ENCODE measurements at places on chromosomes 11 and 22. TPM values are rescaled to one million over a fixed set of nuclear protein-coding genes. Genes with fewer than 3 reads are reported as not detected.

GRCh38 chr11:34916015-34916842 lies at the start of the genes APIP and PDHX:
APIP (minus strand) TSS chr11:34916379; CDS start chr11:34916284, 95 bp downstream.
PDHX (plus strand) TSS chr11:34916618; CDS start chr11:34916656, 38 bp downstream.
- peak within 1 kb of the TSS; percentile 94 for H3K4me3 ChIP-seq
- H3K4me1 ChIP-seq: peaks cover 12% of the 10 kb centered on the region
- no peaks in the 10 kb centered on the region for H3K36me3 ChIP-seq
- peak; percentile 99 for DNase-seq
- H3K27me3 ChIP-seq: no peaks in the 10 kb centered on the region

PATE2 gene
- not detected for total RNA-seq

DNA sequence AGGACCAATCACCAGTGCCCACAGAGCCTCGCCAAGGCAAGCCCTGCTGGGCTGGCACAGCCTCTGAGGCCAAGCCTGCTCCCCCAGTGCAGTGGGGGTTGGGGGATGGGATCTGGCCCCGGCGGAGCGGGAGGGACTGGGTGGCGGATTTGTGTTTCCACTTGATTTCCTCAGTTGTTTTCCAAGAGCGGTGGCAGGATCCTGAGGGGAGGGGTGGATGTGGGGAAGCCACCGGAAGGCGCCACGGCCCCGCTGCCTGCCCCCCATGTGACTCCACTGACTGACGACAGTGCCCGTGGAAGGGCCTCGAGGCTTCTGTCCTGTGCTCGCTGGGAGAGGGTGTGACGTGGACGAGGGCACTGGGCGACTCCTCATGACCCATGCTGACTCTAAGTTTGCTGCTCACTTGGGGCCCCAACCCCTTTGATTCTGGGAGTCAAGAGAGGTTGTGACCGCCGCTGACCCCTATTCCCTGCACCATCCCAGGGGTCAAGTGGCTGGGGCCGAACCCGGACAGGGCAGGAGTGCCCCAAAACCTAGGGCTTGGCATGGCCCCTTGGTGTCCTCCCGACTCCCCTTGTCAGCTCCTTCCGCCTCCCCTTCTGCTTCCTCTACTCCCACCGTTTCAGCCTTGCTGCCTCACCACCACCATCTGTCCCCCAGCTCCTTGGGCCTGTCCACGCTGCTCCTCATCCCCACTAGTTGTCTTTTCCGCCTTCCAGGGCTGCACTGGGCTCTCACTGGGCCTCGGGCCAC lies 23.5 kb upstream of the PICK1 start:
- no peaks in the 10 kb centered on the region for H3K36me3 ChIP-seq
- no peak for DNase-seq
- no peaks in the 10 kb centered on the region for H3K4me1 ChIP-seq
- H3K4me3 ChIP-seq: no peak overlapping the region
- no peaks in the 10 kb centered on the region for H3K27me3 ChIP-seq
- peak overlapping the region; percentile 79 for H3K27ac ChIP-seq

DNA sequence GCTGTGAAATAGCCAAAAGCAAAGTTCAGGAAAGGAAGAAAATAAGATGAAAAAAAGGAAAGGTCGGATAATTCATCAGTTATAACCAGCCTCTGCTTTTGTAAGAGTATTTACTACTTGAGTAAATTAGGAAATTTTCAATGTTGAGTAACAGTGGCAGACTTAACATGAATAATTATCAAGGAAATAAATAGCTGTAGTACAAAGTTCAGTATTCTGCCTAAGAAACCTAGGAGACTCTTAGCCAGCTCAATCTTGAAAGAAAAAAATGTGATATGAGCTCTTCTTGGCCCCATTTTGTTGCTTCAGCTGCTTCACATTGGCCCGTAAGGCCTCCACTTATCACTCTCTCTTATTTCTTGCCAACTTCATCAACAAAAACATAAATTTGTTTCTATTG lies 17.0 kb upstream of the DNAJB7 start:
- no peak overlapping the region for H3K4me3 ChIP-seq
- no peak for DNase-seq
- no peaks in the 10 kb centered on the region for H3K27me3 ChIP-seq
- no peak overlapping the region for H3K27ac ChIP-seq
- H3K36me3 ChIP-seq: peaks cover 8% of the 10 kb centered on the region

GRCh38 chr11:4191031-4191571 lies 96.5 kb downstream of the RRM1 start:
- H3K27ac ChIP-seq: no peak overlapping the region
- no peak overlapping the region for H3K4me3 ChIP-seq
- H3K4me1 ChIP-seq: no peaks in the 10 kb centered on the region

GRCh38 chr11:83677730-83678129 lies 391.6 kb upstream of the CCDC90B start:
- peaks cover 4% of the 10 kb centered on the region for H3K4me1 ChIP-seq
- DNase-seq: no peak
- H3K4me3 ChIP-seq: no peak overlapping the region

DNA sequence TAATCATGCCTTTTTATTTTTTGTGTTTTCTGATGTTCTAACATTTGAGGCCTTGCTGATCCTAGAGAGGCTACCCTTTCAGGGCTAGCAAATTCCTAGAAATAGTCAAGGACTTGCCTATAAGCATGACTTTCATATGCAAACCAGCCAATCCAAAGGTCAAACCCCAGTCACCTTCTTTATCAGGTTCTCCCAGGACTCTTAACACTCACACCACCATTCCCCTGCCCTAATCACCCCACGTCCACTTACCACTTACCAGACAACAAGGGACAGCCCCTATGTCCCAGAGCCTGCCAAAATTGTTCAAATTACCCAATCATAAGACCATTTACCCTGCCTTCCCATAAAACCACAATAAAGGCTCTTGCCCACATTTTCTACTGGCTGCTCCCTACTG lies 1339.8 kb downstream of the LRRC4C start:
- no peaks in the 10 kb centered on the region for H3K4me1 ChIP-seq
- peaks cover 10% of the 10 kb centered on the region for H3K36me3 ChIP-seq
- H3K4me3 ChIP-seq: no peak overlapping the region
- no peaks in the 10 kb centered on the region for H3K27me3 ChIP-seq

GRCh38 chr11:126405374-126405773 lies 49.9 kb downstream of the ST3GAL4 start:
- H3K27me3 ChIP-seq: no peaks in the 10 kb centered on the region
- H3K27ac ChIP-seq: no peak overlapping the region
- no peaks in the 10 kb centered on the region for H3K36me3 ChIP-seq
- no peaks in the 10 kb centered on the region for H3K4me1 ChIP-seq
- H3K4me3 ChIP-seq: no peak overlapping the region

ACRV1 gene
- total RNA-seq: not detected

GRCh38 chr22:32583921-32584335 lies 109.3 kb downstream of the FBXO7 start:
- no peak overlapping the region for H3K4me3 ChIP-seq
- no peaks in the 10 kb centered on the region for H3K27me3 ChIP-seq
- no peak overlapping the region for H3K27ac ChIP-seq
- peaks cover 8% of the 10 kb centered on the region for H3K4me1 ChIP-seq
- no peak for DNase-seq

CD3E gene
- total RNA-seq: 4.4 TPM

DNA sequence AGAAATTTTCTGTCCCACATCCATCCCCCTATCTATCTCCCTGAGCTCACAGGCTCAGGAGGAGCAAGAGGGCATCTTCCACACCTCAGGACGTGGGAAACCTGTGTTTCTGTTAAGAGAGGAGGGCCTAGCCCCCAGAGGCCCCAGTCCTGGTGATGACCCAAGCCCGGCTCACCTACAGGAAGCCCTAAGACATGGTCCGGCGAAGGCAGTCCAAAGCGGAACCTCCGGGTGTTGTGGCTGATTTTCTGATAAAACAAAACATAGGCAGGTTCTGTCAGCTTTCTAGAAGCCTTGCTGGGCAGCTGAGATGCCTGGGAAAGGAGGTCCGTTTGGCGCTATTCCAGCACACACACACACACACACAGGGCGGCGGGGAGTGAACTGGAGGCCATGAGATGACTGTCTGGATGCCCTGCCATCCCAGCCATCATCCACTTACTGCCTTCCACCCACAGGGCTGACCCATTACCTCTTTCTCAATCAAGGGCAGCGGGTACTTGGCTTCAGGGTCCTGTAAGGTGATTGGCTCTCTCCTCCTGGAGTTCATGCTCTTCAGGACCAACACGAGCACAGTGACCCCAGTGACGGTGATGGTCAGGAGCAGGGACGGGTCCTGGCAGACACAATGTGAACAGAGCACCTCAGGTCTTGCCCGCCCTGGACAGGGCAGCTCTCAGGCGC lies 882 bp downstream of the CYB5R2 start:
- no peak overlapping the region for H3K27ac ChIP-seq
- H3K27me3 ChIP-seq: peaks cover 4% of the 10 kb centered on the region
- no peaks in the 10 kb centered on the region for H3K36me3 ChIP-seq
- no peak overlapping the region for H3K4me3 ChIP-seq

EHBP1L1 gene
- 58.3 TPM for total RNA-seq

C11orf16 gene
- 8.4 TPM for total RNA-seq

- no peak overlapping the region for H3K4me3 ChIP-seq
- H3K27ac ChIP-seq: no peak overlapping the region
- peak; percentile 60 for DNase-seq
- H3K4me1 ChIP-seq: peaks cover 5% of the 10 kb centered on the region
- no peaks in the 10 kb centered on the region for H3K27me3 ChIP-seq
Observed at GRCh38 chr11:975827-976226, 50.2 kb downstream of the AP2A2 start.

GAB4 gene
- not detected for total RNA-seq

GRCh38 chr11:76114238-76114637 lies 92.1 kb downstream of the WNT11 start:
- H3K4me3 ChIP-seq: no peak overlapping the region
- no peak for DNase-seq
- H3K4me1 ChIP-seq: no peaks in the 10 kb centered on the region
- no peaks in the 10 kb centered on the region for H3K27me3 ChIP-seq
- no peak overlapping the region for H3K27ac ChIP-seq
- no peaks in the 10 kb centered on the region for H3K36me3 ChIP-seq

- no peaks in the 10 kb centered on the region for H3K36me3 ChIP-seq
- no peaks in the 10 kb centered on the region for H3K27me3 ChIP-seq
- H3K27ac ChIP-seq: no peak overlapping the region
- H3K4me3 ChIP-seq: no peak overlapping the region
- H3K4me1 ChIP-seq: no peaks in the 10 kb centered on the region
Observed at GRCh38 chr11:107731941-107732688, 20.3 kb upstream of the SLN start.

DNA sequence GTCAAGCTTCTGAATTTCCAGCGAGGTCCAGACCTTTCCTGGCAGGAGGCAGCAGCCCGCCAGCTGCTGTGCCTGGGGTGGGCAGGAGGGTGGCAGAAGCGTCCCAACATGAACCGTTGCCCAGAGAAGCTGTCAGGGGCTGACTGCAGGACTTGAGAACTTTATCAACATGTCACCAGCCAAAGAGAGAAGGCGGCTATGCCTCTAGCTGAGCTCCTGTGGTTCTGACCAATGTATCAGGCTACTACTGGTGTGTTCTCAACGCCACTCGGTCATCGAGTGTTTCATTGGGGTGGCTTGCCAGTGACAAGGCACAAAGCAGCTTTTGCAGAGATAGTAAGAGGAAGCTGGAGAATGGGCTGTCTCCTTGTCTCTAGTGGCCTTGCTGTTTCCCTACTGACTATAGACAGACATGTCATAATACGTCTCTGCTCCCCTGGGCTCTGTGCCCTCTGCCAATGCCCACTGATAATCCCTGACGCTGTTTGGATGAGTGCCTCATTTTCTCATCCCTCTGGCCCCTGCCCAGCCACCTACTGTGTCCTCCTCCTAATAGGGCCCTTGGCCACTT lies 17.6 kb upstream of the ASCC2 start:
- no peaks in the 10 kb centered on the region for H3K27me3 ChIP-seq
- H3K4me3 ChIP-seq: no peak overlapping the region
- no peak for DNase-seq
- H3K27ac ChIP-seq: peak overlapping the region; percentile 43

SLC1A2 gene
- 1.6 TPM for total RNA-seq

GRCh38 chr11:91792779-91793262 lies 431.8 kb upstream of the FAT3 start:
- DNase-seq: no peak
- H3K27ac ChIP-seq: no peak overlapping the region
- no peaks in the 10 kb centered on the region for H3K36me3 ChIP-seq
- no peaks in the 10 kb centered on the region for H3K27me3 ChIP-seq
- H3K4me1 ChIP-seq: no peaks in the 10 kb centered on the region

HMOX1 gene
- 59.9 TPM for total RNA-seq

FXYD6 gene
- total RNA-seq: 70.0 TPM

DNA sequence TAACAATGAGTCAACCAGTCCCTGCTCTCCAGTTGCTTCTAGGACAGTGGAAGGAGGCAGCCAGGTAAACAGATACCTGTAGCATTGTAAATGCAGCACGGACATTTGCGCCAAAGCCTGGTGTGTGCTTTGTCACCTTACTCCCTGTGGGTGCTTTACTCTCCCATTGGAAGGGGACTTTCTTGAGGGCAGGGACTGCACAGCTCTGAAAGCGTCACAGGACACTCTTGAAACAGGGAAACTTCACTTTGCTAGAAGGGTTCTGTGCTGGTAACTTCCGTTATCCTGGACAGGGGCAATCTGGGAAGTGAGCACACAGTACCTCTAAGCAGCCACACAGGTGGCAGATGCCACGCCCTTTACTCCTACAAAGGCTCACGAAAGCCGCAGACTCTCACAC lies 99.8 kb downstream of the MYO18B start:
- no peak overlapping the region for H3K4me3 ChIP-seq
- no peaks in the 10 kb centered on the region for H3K36me3 ChIP-seq
- H3K27ac ChIP-seq: no peak overlapping the region
- H3K4me1 ChIP-seq: peaks cover 9% of the 10 kb centered on the region
- DNase-seq: no peak

GRCh38 chr11:22193348-22194051 lies 615 bp downstream of the ANO5 start:
- H3K4me3 ChIP-seq: peak overlapping the region; percentile 59
- no peaks in the 10 kb centered on the region for H3K36me3 ChIP-seq
- DNase-seq: peak; percentile 2

- H3K4me3 ChIP-seq: no peak overlapping the region
- H3K36me3 ChIP-seq: no peaks in the 10 kb centered on the region
- peaks cover 3% of the 10 kb centered on the region for H3K4me1 ChIP-seq
- peak; percentile 90 for DNase-seq
- peaks cover 4% of the 10 kb centered on the region for H3K27me3 ChIP-seq
- H3K27ac ChIP-seq: no peak overlapping the region
Observed at GRCh38 chr22:20422271-20423007, 15.2 kb downstream of the SCARF2 start.

- H3K27me3 ChIP-seq: no peaks in the 10 kb centered on the region
- no peaks in the 10 kb centered on the region for H3K4me1 ChIP-seq
- H3K4me3 ChIP-seq: no peak overlapping the region
- no peak overlapping the region for H3K27ac ChIP-seq
- H3K36me3 ChIP-seq: no peaks in the 10 kb centered on the region
Observed at GRCh38 chr11:26027887-26028286, 304.0 kb upstream of the ANO3 start.

DNA sequence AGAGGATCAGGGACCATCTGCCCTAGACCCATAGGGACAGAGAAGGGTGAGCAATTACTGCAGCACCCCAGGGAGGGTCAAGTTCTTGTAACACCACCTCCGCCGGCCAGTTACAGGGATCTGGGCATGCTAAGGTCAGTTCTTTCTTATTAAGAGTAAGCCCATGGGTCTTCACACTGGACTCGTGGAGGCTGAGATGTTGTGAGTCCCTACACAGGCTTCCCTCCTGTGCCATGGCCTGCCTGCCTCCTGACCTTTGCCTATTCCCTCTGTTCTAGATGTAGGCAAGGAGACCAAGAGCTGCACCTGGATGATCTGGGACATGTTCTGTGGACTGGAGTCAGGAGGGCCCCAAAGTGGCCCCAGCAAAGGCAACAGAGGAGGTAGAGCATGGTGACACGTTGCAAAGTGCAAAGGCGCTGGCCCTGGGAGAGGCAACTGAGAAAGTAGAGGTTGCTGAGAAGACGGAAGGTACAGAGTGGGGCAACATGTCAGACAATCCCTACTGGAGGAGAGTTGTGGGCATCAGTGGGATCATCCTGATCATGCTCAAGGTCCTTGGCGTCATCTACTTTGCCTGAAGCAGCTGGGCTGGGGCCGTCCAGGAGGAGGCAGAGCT lies 16.3 kb upstream of the GNAZ start:
- H3K27ac ChIP-seq: no peak overlapping the region
- no peak overlapping the region for H3K4me3 ChIP-seq
- H3K27me3 ChIP-seq: no peaks in the 10 kb centered on the region
- H3K4me1 ChIP-seq: no peaks in the 10 kb centered on the region
- no peaks in the 10 kb centered on the region for H3K36me3 ChIP-seq
- DNase-seq: peak; percentile 5

Data from lung (tissue), 17 donors.